Stimulated activated CD8-positive, alpha-beta memory T cell treated with anti-CD3 and anti-CD28 coated beads, Interleukin-12 subunit alpha, Interleukin-12 subunit beta, amount 100 ng/mL, for 1 hour (primary cell): ENCODE measurements at places on chromosomes 11 and 22.

DNA sequence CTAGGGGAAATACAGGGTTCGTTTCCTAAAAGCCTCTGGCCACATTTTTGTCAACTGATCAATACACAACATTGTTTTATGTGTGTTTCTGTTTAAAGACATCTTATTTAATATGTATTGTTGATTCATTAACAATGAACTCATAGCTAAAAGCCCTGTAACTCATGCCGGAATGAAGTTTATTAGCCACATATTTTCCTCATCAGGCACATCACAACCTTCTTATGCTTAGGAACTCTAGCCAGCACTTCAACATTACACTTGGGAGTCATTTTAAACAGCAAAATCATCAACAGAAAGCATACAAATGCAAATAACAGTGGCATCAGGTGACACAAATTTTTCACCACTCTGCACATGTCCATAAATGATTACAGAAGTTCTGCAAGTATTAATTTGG is 15.1 kb upstream of the BLID start:
- no peak for DNase-seq

DNA sequence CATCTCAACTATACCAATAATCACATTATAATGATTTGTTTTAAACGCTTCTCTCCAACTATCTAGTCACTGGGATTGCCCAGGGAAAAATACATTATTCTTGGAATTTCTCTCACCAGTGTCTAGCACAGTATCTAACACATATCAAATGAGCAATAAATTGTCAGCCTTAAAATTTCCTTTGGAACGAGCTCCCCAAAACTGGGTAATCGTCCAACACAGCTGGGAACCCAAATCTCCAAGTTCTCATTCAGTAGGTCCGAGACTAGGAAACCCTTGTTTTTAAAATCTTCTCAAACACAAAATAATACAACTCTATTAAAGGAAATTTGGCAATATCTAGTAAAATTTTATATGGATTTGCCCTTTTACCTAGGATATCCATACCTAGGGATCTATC is 327.8 kb upstream of the ARHGAP42 start:
- no peak for DNase-seq

GRCh38 chr22:21855676-21856075 is 11.8 kb downstream of the MAPK1 start:
- no peak for DNase-seq

DNA sequence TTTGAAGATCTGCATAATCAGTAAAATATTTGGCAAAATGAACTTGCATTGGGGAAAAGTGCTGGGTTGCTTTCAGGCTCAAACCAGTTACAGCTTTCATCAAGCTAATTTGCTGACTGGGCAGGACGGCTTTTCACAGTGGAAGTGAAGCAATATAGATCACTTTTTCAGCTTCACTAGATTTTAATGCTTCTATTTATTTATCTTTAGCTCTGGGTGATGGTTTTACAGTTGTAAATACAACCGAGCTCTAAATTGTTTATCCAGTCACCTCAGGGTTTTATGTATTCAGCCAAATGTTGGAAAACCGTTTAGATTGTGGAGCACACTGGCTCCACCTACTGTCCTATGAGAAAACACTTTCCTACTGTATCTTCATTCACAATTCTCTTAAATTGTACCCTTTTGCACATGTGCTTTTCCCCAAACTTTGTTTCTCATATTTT is 58.2 kb downstream of the ACER3 start:
- DNase-seq: no peak

GRCh38 chr11:117425679-117426296 is 98.1 kb downstream of the CEP164 start:
- no peak for DNase-seq

DNA sequence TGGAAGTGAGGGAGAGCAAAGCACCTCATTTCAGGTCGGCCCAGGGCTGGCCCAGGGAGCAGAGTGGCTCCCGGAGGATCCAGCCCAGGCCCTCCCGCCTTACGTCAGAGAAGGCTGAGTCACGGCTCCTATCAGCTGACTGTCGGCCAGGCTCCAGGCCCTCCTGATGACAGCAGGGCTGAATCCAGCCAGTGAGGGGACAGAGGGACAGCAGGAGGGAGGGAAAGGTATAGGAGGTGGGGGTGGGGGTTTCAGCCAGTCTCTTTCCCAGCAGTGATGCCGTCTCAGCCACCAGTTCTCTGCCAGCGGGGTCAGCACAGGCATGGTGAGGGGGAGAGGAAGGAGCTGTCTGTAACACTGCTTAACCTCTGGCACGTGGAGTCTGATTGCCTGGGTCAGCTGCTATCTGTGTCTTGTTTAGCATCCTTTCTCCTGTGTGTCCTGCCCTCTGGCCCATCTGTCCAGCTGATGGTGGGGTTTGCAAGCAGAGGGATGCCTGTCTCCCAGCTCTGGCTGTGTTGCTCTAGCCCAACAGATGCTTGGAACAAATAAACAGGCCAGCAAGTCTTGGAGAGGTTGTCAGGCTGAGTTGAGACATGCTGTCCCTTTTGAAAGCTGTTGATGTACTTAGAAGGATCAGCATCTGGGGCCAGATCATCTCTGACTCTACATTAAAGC is 74.0 kb downstream of the ADAMTS15 start:
- no peak for DNase-seq

DNA sequence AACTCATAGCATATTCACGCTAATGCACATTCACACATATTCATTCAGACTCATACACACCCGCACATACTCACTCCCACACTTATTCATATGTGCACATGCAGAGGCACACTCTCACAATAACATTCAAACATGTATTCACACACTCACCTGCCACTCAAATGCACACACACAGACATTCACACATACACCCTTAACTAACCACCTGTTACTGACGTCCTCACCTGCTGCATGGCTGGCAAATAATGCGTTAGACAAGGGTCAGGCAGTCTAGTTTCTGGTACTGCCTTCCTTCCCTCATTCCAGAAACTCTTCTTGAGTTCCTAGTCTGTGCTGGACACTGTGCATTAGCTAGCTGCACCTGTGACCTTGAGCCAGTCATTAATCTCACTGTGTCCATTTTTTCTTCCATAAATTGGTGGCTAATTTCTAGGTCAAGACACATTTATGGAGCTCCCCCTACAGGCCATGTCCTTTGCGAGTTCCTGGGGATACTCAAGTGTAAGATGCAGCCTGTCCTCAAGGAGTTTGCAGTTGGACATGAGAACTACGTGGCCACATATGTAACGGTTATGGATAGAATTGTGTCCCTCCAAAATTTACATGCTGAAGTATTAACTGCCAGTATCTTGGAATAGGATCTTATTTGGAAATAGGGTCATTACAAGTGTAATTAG is 34.5 kb upstream of the SEZ6L start:
- no peak for DNase-seq

DNA sequence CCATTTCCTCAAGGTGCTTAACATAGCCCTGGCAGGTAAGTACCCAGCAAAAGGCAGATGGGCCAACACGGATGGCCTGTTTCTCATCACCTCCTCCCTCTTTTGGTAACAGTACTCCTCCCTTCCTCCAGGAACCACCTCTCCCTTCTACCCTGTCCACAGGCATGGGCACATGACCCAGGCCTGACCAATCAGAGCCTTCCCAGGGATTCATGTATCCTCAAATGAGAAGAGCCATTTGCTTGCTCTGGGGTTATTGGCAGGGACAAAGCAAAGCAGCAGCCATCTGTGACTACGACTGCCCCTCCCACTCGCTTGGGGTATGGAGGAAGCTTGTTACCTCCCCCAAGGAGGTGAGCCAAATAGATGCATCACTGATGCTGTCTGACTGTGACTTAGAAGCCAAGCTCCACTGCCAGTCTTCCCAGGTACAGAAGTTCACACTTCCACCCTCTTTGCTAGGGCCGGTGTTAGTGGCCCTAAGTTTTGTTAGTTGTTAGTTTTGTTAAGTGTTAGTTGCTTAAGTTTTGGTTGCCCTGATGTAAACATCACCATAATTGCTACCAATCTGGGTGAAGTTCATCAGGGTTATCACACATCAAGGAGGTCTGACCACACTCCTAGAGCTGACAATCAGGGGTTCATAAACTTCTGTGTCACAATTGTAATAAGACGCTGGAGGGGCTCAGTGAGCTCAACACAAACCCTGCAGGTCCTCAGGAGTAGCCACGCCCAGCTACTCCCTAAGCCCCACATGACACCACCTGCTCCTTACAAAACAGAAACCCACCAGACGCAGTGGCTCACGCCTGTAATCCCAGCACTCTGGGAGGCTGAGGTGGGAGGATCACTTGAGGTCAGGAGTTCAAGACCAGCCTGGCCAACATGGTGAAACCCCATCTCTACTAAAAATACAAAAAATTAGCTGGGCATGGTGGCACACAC is 57.3 kb downstream of the ARFGAP3 start:
- DNase-seq: no peak

GRCh38 chr11:116421529-116422185 is 351.1 kb downstream of the BUD13 start:
- DNase-seq: no peak

- no peak for DNase-seq
These were observed 9.3 kb downstream of the MSANTD4 start for GRCh38 chr11:106012744-106013143.

DNA sequence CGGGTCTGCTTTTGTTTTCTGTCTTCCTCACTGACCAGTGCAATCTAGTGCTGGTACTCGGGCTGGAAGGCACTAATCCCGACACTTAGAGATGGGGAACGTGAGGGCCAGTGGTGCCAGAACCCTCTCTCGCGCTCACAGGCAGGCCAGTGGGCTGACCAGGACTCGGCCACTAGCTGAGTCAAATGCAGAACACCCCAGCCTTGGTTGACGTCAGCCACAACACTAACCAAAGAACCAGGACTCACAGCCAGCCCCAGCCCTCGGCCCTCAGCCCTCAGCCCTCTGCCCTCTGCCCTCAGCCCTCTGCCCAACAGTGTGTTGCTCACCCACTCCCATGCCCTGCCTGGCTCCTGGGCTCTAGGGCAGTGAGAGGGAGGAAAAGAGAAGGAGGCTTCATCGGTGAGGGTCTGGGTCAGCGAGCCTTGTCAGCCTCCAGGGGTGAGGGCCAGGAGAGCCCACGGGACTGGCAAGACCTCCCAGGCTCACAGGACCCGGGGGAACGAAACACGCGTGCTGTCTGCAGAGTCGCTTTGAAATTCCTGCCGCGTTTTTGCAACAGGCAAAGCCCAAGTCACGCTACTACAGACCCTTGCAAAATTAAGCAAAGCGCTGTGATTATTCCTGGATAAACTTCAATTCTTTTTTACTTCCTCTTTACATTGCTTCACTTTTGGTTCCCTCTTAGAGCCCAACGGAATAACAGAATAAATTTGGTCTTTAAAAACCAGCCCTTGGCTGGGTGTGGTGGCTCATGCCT is 27.5 kb downstream of the KIAA0930 start:
- DNase-seq: no peak

DNA sequence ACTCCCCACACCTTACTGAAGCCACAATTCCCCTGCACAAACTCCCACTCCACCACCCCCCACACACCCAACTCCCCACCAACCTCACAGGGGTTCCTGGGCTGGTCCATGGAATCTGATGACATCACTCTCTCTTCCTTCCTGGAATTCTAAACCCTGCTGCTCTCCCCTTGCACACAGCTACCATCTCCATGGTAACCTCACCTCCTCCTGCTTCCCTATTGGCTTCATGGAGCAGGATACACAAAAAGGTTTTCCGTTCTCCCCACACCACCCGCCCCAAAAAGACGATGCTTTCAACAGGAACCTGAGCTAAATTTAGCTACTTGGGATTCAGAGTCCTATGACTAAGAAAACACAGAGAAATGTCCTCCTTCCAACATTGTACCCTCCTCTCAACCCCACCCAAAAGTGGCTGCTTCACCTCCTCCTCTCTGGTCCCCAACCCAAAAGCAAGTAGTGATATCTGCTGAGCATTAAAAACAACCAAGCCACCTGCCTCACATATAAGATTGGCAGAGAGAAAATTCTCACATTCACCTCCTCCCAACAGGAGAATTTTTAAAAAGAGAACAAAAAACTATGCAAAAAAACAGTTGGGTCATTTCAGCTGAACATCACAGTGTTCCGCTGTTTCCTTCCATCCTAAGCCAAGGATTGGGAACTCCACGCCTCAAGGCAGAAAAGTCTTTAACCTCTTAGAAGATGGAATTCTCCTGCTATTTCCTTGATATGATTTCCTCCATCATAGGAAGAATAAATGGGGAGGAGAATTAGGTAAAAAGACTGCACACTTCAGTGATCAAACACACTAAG is 66.9 kb downstream of the RBFOX2 start:
- DNase-seq: no peak

DNA sequence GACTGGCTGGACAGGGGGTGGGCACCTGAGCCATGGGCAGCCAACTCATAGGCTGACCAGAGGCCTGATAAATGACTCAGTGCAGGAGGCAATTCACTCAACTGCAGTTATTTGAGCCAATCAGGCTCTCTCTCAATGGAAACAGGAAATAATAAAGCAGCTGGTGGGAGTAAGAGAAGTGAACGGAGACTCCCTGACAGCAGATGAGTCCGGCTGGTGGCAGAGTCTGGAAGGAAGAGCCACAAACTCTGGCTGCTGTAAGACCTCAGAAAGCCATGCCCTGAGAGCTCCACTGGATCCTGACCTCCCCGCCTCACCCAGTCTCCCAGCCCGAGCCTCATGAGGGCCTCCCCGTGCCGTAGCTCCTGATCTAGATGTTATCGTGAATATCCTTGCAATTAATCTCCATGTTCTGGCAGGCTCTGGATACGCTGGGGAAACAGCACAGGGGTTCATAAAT is 69.8 kb downstream of the TRIM29 start:
- DNase-seq: no peak

DNA sequence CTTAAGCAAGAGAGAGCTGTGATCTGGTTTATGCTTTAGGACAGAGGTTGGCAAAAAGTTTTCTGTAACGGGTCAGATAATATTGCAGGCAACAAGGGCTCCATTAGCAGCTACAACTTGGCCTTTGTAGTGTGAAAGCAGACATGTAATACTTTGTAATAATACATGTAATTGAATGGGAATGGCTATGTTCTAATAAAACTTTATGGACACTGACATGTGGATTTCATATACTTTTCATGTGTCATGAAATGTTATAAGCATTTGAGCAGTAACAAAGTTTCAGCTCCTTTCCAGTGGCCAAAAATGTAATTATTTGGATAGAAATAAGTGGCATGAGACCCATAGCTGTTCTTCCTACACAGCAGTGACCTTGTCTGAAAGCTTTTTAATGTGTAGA is 3.1 kb downstream of the DYNC2H1 start:
- no peak for DNase-seq

GRCh38 chr11:134373591-134374052 is 38.4 kb downstream of the B3GAT1 start:
- DNase-seq: no peak

- no peak for DNase-seq
These were observed 5.7 kb downstream of the FTH1 start for GRCh38 chr11:61961570-61962212.

GRCh38 chr11:126318574-126319373 is 14.9 kb downstream of the DCPS start:
- DNase-seq: no peak

DNA sequence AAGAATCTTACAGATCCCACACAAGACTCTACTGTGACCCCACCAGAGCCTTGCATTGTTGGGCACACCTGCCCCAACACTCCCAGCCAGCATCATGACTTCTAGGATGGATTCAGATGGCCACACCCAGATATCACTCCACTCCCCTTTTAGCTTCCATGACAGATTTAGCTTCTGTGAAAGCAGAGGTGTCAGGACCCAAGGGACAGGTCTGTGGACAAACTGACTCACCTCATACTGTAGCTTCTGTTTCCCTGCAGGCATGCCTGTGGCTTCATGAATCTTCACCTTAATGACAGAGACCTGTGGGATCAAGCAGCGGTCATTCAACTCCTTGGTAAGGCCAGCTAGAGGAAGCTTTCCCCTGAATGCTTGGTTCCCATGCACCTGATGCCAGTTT is 8.5 kb upstream of the TBC1D10A start:
- no peak for DNase-seq

GRCh38 chr11:125179346-125179745 is 14.8 kb downstream of the PKNOX2 start:
- DNase-seq: no peak
